ENCODE measurements at places on chromosomes 1 and 21. TPM values are rescaled to one million over a fixed set of nuclear protein-coding genes. Genes with fewer than 3 reads are reported as not detected.

DNA sequence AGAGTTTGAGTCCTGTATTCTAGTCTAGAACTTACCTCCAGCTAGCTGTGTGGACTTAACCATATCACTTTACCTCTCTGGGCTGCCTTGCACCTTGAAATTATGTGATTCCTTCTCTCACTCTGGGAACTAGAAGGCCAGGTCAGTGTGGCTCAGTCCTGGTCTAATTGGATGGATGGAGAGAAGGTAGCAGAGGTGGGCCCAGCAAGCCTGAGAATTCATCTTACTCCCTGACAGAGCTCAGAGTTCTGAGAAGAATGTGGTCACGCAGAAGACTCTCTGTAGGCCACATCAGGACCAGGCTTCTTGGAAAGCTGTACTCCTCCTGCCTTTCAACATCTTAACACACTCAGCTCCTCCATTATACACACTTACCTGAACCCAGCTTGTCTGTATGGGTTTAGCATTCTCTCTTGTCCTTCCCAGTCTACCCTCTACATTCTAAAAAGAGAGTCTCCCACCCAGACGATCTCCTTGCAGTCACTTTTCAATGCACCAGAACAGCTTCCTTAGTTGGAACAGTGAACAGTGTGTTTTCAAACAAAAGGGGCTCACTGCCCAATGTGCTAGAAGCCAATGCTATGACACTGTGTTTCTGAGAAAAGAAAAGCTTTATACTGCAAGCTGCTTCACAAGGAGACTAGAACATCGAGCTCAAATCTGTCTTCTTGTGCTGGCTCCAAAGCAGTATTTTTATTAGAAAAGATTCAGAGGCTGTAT is 60.5 kb downstream of the CAPN9 start:
- DNase-seq, result no peak

GRCh38 chr1:28756846-28757245 is 20.1 kb downstream of the YTHDF2 start:
- no peak for DNase-seq

Gene EPHA10
- total RNA-seq, result 0.88 TPM

DNA sequence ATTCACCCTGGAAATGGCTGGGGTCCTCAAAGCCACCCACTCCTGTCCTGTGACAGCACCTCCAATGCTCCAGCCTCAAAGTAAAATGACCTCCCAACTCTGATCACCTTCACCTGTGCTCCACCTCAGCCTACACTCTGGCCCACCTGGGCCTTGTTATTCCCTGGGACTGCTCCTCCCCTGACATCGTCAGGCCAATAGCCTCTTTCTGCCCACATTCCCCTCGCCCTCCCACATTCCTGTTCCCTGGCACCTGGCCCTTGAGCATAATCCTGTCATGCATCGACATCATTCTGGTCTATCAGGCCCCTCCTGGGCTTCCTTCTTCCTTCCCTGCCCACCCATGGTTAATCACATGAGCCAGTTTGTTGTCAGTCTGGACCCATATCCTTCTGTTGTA is 13.2 kb upstream of the BCAR3 start:
- no peak for DNase-seq

Gene DISP1
- 17.5 TPM for total RNA-seq

DNA sequence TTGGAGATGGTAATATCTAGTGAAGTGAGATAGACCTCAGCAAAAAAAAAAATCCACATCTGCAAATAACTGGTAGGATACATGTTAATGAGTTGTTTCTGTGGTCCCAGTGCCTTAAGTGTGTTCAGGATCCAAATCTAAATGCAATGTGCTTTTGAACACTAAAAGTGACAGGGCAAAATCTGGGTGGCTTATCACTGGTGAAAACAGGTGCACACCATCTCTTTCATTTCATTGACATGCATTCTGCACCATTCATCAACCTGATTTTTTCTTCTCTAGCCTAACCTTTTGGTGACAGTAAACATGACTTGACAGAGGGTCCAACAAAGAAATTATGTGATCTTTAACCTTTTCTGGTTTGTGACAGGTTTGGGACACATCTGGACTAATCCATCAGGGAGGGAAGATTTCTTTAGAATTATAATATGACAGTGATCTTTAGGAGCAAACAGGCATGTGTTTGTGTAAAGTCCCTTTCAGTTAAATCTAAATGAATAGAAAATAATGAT is 201.6 kb upstream of the NEGR1 start:
- DNase-seq, result no peak

GRCh38 chr1:210445485-210445884 is 116.8 kb downstream of the HHAT start:
- DNase-seq, result no peak

Measured in kidney (tissue), 22 donors.